D721Med (cell line): ENCODE measurements at places on chromosomes 7 and 10.

DNA sequence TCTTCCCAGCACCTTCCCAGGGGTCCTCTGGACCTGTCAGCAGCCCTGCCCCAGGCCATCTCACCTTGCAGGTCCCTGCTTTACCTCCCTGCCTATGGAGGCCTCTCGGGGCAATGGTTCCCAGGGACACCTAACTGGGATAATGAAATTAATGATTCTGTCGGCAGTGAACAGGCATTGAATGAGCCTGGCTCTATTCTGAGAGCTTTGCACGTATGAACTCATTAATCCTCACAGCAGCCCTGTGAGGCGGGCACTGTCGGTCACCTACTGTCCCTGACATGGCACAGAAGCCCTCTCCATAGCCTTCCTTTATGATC, 22.9 kb downstream of the ADCYAP1R1 start:
- no peak for DNase-seq

- DNase-seq, result no peak
Observed at GRCh38 chr7:148303295-148304082, 287.1 kb upstream of the C7orf33 start.

- DNase-seq, result no peak
Observed at GRCh38 chr10:43120116-43120928, 17.9 kb upstream of the CSGALNACT2 start.

- no peak for DNase-seq
Observed at GRCh38 chr7:123905714-123906113, 19.3 kb upstream of the SPAM1 start.

GRCh38 chr10:15325243-15325943, 45.7 kb downstream of the FAM171A1 start:
- DNase-seq, result no peak

DNA sequence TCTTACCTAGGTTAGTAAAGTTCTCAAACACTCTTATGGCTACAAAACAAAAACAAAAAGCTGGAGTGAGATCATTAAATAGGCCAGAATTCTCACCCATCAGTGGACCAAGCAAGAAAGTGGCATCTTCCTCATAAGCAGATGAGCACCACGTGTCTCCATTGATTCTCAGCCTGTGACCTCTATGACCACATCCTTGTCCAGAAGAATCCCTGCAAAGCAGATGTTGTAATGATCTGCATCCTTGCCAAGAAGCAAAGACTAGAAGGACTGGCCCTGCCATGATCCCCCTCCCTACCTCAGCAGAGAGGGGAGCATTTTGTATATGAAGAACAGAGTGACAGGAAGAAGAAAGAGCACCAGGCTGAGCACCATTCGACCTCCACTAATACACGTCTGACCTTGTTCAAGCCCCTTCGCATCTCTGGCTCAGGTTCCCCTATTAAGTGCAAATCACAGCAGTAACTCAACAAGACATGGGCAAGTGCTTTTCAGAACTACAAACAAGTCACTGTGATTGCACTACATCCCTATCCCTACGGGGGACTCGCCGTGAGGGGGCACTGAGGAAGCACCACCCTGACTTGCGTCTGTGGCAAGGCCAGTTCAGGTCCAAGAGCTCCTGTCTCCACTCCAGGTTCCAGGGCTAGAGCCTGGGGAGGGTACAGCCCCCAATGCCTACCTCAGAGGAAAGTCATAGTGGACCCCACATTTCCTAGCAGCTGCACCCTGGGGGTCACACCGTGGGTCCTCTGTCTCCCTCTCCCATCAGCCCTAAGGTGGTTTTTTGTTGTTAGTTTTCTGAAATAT, 22.2 kb upstream of the RASSF4 start:
- no peak for DNase-seq

GRCh38 chr10:121444520-121445165, 153.6 kb downstream of the FGFR2 start:
- no peak for DNase-seq

DNA sequence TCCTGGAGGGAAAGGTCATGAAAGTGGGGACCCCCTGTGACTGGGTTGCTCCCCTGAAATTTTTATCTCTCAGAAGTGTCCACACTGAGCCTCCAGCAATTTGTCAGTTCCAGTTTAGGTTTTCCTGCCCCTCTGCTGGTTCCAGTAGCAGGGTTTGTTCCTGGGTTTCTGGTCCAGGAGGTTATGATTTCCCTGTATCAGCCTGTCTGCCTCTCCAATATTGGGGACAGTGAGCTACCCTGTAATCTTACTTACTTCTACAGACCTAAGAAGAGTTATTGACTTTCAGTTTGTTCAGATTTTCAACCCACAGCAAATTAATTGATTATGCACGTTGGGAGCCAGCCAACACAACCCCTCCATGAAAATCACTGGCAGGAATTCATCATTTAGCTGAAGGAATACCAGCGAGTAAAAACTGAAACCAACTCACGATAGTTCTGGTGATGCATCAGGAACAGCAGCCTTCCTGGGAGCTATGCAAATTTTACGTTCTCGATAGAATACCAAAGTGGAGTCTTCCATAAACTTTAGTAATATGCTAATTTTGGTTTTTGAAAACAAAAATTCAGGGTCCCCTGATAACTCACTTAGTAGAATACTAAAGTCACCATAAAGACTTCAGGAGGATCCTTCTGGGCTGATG, 31.3 kb upstream of the IL15RA start:
- DNase-seq, result no peak

GRCh38 chr7:35505066-35505465, 189.9 kb downstream of the HERPUD2 start:
- DNase-seq, result no peak

DNA sequence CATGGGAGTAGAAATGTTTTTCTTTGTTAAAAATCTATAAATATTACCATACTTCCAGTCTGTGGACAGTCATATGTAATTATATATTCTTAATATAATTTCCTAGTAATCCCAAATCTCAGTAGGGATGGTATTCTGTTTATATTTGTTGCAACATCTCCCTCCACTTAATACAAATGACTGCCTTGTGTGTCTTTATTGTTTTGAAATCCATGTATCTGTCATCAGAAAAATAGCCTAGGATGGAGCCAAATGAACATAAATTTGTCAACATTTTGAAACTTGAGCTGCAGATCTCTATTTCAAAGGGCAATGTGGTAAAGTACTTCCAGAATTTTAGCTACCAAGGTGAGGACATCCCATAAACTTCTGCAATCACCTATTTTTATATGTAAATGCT, 290.7 kb downstream of the TSPAN12 start:
- DNase-seq, result no peak

- no peak for DNase-seq
Observed at GRCh38 chr7:158414486-158414961, 173.1 kb downstream of the PTPRN2 start.

DNA sequence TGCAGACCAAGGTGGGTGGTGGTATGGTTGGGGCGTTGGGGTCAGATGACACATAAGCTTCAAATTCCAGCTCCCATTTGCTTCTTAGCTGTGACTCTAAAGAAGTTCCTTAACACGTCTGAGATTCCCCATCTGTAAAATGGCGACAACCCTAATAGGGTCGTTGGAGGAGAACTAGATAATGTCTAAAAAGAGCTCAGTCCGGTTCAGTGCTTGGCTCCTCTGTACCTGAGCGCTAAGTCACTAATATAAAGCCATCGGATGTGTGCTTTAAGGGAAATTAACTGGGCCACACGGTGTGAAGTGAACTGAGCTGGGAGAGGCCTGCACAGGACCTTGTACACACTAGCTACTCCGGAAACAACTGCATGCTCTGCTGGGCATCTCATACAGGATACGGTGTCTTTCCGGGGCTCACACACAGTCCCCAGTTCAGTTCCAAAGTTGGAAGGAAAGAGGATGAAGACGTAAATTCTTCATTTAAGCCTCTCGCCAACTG, 476 bp upstream of the ZFYVE27 start:
- DNase-seq, result no peak

DNA sequence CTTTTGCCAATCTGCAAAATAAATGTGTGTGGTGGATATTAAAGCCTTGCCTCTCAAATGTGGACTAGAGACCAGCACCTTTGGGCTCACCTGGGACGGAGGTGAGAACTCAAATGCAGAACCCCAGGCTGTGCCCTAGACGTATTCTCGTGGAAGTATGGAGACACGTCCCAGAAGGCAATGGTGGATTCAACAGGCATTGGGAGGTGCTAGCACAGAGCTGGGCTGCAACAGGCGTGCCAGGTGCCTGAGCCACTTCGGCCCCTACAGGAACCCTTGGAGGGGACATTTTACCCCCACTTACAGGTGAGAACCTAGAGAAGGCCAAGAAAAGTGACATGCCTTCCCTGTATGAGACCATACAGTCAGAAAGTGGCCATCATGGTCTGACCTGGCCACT, 12.2 kb downstream of the DDX56 start:
- no peak for DNase-seq

DNA sequence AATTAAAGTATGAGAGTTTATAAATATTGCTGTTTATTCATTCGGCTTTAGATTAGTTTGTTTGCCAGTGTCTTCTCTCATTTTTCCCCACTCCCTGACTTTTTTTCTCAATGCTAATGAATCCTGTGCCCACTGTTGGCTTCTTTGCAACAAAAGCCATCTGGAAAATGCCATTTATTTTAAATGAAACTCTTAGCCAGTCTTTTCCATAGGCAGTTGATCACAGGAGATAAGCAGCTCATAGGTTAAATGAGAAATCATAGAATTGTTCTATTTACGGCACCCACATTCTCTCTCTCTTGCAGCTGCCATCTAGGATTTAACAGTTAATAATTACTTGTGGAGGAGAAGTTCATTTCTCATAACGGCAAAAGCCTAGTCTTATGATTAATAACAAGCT, 249.3 kb upstream of the POM121L12 start:
- no peak for DNase-seq

DNA sequence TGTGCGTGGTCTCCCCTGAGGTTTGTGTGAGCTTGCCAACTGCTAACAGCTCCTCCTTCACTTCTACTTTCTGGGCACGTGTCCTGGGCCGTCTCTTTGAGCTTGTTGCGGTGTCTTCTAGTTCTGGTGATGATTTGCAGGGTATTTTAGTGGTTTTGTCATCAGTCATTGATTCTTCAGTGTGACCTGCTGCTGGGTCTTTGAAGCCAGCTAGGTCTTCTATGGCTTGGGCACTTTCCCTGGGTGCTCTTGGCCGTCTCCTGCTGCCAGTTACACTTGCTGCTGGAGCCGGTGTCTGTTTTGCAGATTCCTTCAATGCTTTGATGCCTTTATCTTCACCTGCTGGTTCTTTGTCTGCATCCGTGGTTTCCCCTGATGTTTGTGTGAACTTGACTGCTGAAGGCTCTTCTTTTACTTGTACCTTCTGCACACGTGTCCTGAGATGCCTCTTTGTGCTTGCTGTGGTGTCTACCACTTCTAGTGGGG, 23.0 kb downstream of the MKI67 start:
- no peak for DNase-seq

GRCh38 chr7:13604178-13604577, 385.3 kb downstream of the ETV1 start:
- DNase-seq, result no peak

DNA sequence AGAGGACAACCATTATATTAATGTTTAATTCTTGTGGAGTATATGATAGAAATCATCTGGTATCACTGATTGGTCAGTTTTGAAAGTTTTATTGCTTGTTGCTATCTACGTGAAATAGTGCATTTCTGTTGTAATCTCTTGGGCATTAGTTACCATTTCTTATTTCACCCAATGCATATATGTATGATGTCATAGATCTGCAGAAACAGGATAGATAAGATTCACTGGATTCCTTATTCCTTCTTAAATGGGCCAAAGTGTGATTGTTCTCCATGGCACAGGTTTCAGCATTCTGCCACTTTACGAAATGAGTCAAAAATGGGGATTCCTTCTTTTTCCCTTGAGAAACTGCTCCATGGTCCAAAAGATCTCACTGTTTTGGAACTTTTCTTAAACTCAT, 56.6 kb downstream of the VTI1A start:
- no peak for DNase-seq

- DNase-seq, result no peak
Observed at GRCh38 chr10:95324436-95325268, 33.8 kb upstream of the PDLIM1 start.

DNA sequence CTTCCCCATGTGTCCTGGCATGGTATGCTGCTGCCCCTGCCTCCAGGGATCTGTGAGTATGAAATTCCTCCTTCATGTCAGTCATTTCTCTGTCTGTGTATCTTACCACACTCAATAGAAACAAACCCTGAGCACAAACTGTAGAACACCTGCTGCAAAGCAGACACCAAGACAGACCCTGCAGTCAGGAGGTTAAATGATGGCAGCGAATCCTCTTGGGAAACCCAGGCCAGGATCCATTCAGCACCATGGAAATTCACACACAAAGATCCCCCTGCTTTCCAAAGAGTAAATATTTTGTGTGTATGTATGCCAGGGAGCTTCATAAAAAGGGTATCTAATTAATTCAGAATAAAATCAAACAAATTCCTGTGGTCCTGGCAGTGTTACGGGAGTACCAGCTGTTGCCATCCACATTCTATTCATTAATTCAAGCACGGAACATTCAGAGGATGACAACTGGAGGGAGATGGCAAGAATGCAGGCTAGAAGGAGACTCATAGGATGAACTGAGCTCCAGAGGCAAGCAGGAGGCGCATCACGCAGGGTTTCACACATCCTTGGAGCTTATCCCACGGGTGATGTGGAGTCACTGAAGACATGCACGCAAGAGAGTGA, 14.8 kb downstream of the ITIH5 start:
- no peak for DNase-seq

DNA sequence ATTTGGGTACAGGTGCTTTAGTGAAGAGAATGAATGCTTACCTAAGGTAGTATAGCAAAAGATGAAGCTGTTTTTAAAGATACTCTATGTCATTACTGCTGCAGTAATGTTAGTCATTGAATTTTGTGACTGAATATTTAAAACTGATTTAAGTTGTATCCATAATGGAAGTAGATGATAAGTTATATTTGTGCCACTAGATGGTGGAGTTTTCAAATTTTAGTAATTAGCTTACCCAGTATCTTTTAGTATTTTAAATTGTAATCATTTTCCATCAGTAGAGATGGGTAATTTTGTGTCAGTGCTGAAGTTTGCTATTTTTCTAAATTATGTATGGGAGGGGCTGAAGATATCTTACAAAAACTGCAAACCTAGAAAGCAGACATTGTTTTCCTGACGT, 25.2 kb downstream of the HBP1 start:
- DNase-seq, result no peak

- no peak for DNase-seq
Observed at GRCh38 chr10:48224979-48225560, 49.4 kb downstream of the FRMPD2 start.

- DNase-seq, result no peak
Observed at GRCh38 chr7:69110450-69111050, 487.7 kb upstream of the AUTS2 start.

DNA sequence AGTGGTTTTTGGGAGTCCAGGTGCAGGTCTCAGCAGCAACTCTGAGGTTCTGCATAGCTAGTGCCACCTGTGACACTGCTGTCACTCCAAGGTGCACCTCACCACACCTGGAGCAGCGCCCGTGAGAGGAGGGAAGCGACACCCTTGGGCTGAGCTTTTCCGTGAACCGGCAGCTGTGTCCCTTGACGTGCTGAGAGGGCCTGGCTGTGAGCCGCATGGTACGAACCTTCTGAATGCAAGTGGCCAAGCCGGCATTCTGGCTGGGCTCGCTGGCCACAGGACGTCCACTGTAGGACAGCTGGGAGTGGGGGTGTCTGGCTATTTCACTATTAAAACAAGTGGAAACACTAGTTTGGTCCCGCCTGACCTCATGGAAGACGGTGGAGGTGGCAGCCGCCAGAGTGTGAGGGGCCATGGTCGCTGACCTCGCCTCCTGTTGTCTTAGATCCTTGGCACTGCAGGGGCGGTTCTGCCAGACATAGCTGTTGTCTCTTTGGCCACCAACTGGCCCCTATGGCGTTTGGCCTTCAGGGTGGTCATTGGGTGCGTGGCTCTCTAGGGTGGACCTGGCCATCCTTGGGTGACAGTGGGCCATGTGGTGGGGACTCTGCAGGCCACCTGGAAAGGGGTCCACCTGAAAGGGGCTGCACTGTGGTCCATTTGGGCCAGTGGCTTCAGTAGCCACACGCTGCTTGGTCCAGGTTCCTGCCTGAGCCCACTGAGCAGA, 12.9 kb downstream of the INPP5A start:
- no peak for DNase-seq
